Osteoblast (primary cell): ENCODE measurements at places on chromosomes 7 and 10. TPM values are rescaled to one million over a fixed set of nuclear protein-coding genes. Genes with fewer than 3 reads are reported as not detected.
A peak's percentile ranks its signal among the peaks of the same experiment; 100 is the strongest.

GFRA1 gene
- total RNA-seq, result 76.0 and 76.6 TPM in 2 replicates

GRCh38 chr10:23326544-23327307 lies 17.9 kb downstream of the C10orf67 start:
- no peaks in the 10 kb centered on the region for H3K27me3 ChIP-seq
- no peaks in the 10 kb centered on the region for H3K36me3 ChIP-seq
- H3K27ac ChIP-seq, result no peak overlapping the region
- no peak overlapping the region for H3K4me3 ChIP-seq

GRCh38 chr10:132407243-132407746 lies 10.3 kb downstream of the PWWP2B start:
- H3K27me3 ChIP-seq, result no peaks in the 10 kb centered on the region
- H3K4me1 ChIP-seq, result peaks cover 14% of the 10 kb centered on the region
- no peak overlapping the region for H3K27ac ChIP-seq
- DNase-seq, result no peak
- no peak overlapping the region for H3K4me3 ChIP-seq

GRCh38 chr10:86971232-86971991 lies 3.1 kb downstream of the ADIRF start:
- H3K36me3 ChIP-seq, result no peaks in the 10 kb centered on the region
- no peaks in the 10 kb centered on the region for H3K27me3 ChIP-seq
- peaks cover 44% of the 10 kb centered on the region for H3K4me1 ChIP-seq
- DNase-seq, result peak; percentile 99

- H3K4me1 ChIP-seq, result no peaks in the 10 kb centered on the region
- no peak for DNase-seq
- no peaks in the 10 kb centered on the region for H3K36me3 ChIP-seq
- H3K4me3 ChIP-seq, result no peak overlapping the region
Observed at GRCh38 chr7:21173436-21173835, 254.4 kb upstream of the SP4 start.

DNA sequence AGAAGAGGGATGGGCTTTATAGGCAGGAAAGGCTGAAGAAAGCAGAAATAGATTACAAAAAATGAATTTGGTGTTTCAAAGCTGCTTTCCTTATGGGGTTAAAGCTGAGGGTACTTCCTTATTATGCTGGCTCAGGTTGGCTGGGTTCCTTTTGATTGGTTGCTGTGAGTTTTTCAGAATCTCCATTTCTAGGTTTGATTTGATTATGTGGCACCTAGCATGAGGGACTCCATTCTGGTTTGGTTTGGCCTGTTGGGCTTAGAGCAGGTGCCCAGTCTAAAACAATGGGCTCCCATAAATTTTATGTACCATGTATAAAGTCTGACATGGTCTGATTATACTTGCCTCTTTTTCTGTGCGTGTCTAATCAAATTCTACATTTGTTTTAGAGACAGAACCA lies 362.7 kb downstream of the CXCL12 start:
- no peak for DNase-seq
- no peak overlapping the region for H3K27ac ChIP-seq
- no peaks in the 10 kb centered on the region for H3K36me3 ChIP-seq
- no peak overlapping the region for H3K4me3 ChIP-seq
- peaks cover 7% of the 10 kb centered on the region for H3K4me1 ChIP-seq
- H3K27me3 ChIP-seq, result no peaks in the 10 kb centered on the region

DNA sequence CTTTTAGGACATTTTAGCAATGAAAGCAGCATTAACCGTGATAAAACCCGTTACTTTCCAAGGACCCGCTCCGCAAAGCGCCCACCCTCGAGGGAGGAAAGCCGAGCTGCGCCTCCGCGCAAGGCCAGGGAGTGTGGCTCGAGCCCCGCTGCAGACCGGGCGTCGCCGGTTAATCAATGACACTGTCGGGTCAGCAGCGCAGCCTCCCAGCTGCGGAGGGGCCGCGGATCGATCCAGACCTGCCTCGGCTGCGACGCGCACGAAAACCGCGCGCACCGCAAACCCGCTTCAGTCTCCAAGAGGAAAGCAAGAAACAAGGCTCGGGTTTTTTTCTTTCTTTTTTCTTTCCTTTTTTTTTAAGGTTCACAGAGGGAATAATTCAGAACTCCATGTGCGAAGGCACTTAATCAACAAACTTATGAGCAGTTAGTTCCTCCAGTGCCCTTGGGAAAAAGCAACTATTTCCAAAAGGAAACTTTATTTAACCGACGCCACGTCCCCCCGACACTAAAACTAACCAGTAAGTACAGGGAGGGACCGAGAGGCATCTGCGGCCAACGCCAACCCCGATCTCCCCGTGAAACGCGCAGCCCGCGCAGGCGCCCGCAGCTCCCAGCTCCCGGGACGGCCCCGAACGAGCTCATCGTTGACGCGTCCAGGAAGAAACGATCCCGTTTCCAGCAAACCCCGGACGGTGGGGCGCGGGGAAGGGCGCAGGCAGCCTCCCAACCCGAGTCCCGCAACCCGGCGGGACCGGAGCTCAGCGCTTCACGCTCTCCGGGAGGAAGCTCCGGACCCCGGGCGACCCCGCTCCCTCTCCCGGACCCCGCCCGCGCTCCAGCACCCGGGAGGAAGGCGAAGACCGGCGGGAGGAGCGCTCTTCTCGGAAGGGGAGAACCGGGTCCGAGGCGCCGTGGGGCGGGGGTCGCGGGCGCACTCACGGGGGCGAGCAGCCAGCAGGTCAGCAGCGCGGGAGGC lies 598 bp downstream of the VIPR2 start:
- no peak overlapping the region for H3K4me3 ChIP-seq
- H3K36me3 ChIP-seq, result no peaks in the 10 kb centered on the region
- H3K27me3 ChIP-seq, result peaks cover 19% of the 10 kb centered on the region
- H3K27ac ChIP-seq, result no peak overlapping the region
- no peaks in the 10 kb centered on the region for H3K4me1 ChIP-seq
- no peak for DNase-seq

DNA sequence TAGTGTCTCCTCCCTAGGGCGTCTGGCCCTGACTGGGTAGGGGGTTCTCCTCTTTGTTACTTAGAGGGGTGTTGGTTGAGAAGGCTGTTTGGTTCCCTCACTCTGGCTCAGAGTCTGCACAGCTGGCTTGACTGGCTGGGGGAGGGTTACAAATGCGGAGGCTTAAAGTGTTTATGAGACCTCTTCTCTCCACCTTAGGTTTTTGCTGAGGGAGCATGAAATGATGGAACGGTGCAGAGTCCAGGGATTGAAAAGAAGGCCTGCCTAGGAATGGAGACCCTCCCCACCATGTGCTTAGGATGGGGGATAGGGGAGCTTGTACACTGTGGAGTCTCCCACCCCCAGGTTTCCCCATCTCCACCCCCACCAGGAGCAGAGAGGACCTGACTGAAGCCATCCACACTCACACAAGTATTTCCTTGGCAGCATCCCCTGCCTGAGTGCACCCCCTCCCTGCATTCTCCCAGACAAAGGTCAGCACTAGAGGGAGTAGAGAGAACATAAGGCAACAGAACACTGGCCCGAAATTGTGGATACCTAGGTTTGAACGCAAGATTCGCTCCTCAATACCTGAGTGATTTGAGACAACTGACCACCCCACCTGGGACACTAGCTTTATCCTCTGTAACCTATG lies 1.7 kb upstream of the LDB1 start:
- no peak overlapping the region for H3K27ac ChIP-seq
- peaks cover 40% of the 10 kb centered on the region for H3K4me1 ChIP-seq
- H3K27me3 ChIP-seq, result no peaks in the 10 kb centered on the region
- H3K36me3 ChIP-seq, result no peaks in the 10 kb centered on the region

DNA sequence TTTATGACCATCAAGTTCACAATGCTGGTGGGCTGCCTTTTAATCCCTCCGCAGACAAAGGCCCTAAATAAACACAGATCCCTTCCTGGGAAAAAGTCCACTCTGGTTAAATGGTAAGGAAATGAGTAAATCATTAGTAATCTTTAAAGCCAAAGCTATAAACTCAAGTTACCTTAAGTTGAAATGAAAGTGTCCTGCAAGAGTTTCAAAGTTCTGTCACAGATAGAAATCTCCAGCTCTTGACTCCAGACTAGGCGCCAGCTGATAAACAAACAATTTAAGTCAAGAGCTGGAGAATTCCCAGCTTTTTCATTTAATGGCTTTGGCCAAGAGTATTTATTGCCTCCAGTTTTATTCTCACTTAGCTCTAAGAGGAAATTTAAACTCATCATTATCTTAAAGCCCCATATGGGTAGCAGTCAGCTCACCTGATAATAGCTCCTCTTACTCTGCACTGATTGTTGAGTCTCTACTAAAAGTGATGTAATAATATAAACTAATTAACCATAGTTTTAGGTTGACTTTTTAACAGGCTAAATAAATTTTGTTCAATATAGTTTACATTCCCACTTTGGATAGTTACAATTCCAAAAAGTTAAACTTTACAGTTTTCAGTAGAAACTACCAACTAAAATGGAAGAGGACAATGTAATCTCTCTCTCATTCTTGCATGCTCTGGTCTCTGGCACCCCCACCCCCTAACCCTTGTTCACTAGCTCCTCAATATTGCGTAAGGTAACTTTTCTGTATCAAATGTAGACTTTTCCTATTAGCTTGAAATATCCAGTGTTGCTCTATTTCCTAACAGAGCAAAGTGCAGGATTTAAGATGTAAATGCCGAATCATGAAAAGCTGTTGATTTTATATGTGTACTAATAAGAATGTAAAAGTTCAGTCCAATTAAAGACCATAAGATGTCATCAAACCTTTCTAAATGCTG lies 56.1 kb downstream of the HIBADH start:
- peaks cover 17% of the 10 kb centered on the region for H3K4me1 ChIP-seq
- H3K27ac ChIP-seq, result peak overlapping the region; percentile 58
- H3K36me3 ChIP-seq, result no peaks in the 10 kb centered on the region
- DNase-seq, result peak; percentile 77
- H3K4me3 ChIP-seq, result peak overlapping the region; percentile 27

- DNase-seq, result no peak
- no peak overlapping the region for H3K4me3 ChIP-seq
- peak overlapping the region; percentile 93 for H3K27ac ChIP-seq
- peaks cover 11% of the 10 kb centered on the region for H3K36me3 ChIP-seq
- no peaks in the 10 kb centered on the region for H3K27me3 ChIP-seq
- peaks cover 55% of the 10 kb centered on the region for H3K4me1 ChIP-seq
Observed at GRCh38 chr7:140033036-140033435, 29.7 kb downstream of the PARP12 start.

GARIN1A gene
- 1.4 and 2.1 TPM in 2 replicates for total RNA-seq

- H3K36me3 ChIP-seq, result no peaks in the 10 kb centered on the region
- no peak overlapping the region for H3K4me3 ChIP-seq
- H3K27ac ChIP-seq, result no peak overlapping the region
- H3K27me3 ChIP-seq, result no peaks in the 10 kb centered on the region
Observed at GRCh38 chr10:65416094-65416493, 1509.7 kb upstream of the LRRTM3 start.

DNA sequence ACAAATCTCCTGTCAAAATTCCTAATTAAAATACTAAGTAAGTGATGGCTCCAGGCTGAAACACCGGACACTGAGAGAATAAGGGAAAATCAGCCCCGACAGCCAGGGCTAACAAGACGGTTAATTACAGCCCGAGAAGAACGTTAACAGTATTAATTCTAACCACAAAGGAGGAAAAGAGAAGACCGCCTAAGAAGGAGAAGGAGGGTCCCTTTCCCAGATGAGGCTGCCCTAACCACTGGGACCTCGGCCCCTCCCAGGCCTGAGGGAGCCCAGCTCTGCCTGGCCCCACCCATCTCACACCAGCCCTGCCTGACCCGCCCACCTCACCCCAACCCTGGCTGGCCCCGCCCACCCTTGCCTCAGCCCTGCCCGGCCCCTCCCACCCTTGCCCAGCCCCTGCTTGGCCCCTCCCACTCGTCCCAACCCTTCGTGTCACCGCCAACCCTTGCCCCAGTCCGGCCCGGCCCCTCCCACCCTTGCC lies 51.3 kb downstream of the PWWP2B start:
- H3K4me1 ChIP-seq, result peaks cover 13% of the 10 kb centered on the region
- no peaks in the 10 kb centered on the region for H3K36me3 ChIP-seq
- DNase-seq, result no peak
- no peak overlapping the region for H3K4me3 ChIP-seq
- no peaks in the 10 kb centered on the region for H3K27me3 ChIP-seq
- H3K27ac ChIP-seq, result peak overlapping the region; percentile 86

DNA sequence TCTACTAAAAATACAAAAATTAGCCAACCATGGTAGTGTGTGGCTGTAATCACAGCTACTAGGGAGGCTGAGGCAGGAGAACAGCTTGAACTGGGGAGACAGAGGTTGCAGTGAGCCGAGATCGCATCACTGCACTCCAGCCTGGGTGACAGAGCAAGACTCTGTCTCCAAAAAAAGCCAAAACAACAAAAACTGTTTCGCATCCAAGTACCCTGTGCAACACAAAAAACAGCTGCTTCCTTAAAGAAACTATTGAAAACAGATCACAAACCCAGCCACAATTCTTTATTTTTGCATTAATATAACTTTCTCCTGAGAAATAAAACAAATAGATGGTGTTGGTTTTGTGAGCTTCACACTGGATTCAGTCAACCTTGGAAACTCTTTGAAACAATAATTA lies 112.1 kb upstream of the AFAP1L2 start:
- H3K36me3 ChIP-seq, result no peaks in the 10 kb centered on the region
- DNase-seq, result no peak
- H3K27me3 ChIP-seq, result no peaks in the 10 kb centered on the region

GRCh38 chr7:43296306-43296705 lies 183.9 kb downstream of the HECW1 start:
- no peaks in the 10 kb centered on the region for H3K4me1 ChIP-seq
- H3K27ac ChIP-seq, result no peak overlapping the region
- no peak for DNase-seq
- H3K36me3 ChIP-seq, result no peaks in the 10 kb centered on the region

CBX3 gene
- total RNA-seq, result 136 and 142 TPM in 2 replicates

DDX21 gene
- total RNA-seq, result 56.3 and 61.9 TPM in 2 replicates

GRCh38 chr7:74474271-74474865 lies 20.7 kb downstream of the GTF2IRD1 start:
- peak overlapping the region; percentile 99 for H3K27ac ChIP-seq
- H3K4me1 ChIP-seq, result peaks cover 29% of the 10 kb centered on the region
- DNase-seq, result peak; percentile 68
- no peak overlapping the region for H3K4me3 ChIP-seq
- H3K27me3 ChIP-seq, result no peaks in the 10 kb centered on the region
- H3K36me3 ChIP-seq, result peaks cover 6% of the 10 kb centered on the region

OR2A2 gene
- not detected in 2 replicates for total RNA-seq

RGS10 gene
- 24.5 and 29.3 TPM in 2 replicates for total RNA-seq

ATG9B gene
- not detected in 2 replicates for total RNA-seq

DNA sequence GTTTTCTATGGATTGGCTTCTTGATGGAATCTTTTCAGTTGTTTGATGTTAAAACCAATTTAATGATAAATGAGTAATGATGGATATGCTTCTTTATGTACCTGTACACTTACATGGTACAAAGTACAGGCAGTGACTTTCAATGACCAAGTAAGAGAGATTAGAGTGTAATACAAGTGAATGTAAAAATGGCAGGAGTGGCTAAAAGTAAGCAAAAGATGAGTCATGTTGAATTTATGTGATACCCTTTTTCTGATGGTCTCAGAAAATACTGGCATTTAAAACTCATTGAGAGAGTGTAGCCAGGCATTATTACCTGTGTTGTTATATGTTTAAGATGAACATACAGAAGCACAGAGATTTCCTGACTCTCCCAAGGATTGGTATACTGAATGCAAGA lies 97.1 kb downstream of the GPR85 start:
- no peak for DNase-seq
- H3K27me3 ChIP-seq, result no peaks in the 10 kb centered on the region
- H3K4me1 ChIP-seq, result peaks cover 54% of the 10 kb centered on the region
- H3K36me3 ChIP-seq, result no peaks in the 10 kb centered on the region
- no peak overlapping the region for H3K27ac ChIP-seq
